ENCODE measurements at places on chromosomes 3 and 15.
A peak's percentile ranks its signal among the peaks of the same experiment; 100 is the strongest.

GRCh38 chr15:45454814-45455213, 67.7 kb downstream of the SLC30A4 start:
- peak; percentile 89 for DNase-seq

- no peak for DNase-seq
Observed at GRCh38 chr3:105399062-105399461, 32.4 kb downstream of the ALCAM start.

- DNase-seq, result no peak
Observed at GRCh38 chr3:149495581-149496125, 21.2 kb downstream of the TM4SF4 start.

- no peak for DNase-seq
Observed at GRCh38 chr3:151561878-151562277, 101.0 kb upstream of the IGSF10 start.

DNA sequence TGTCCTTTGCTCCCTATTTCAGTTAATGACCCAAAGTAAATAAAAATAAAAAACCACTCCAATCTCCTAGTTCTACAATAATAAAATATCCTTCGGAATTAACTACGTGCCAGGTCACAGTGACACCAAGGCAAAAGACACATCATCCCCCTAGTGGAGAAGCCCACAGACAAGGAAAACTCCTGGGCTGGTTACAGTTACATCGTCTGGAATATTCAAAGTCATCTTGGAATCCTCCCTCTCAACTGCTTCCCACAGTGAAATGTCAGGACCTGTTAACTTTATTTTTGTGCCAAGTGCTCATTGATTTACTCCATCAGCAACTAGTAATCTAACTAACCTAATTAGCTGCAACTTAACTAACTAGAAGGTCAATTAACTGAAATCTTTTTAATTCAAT, 349.3 kb downstream of the MAGI1 start:
- DNase-seq, result no peak

DNA sequence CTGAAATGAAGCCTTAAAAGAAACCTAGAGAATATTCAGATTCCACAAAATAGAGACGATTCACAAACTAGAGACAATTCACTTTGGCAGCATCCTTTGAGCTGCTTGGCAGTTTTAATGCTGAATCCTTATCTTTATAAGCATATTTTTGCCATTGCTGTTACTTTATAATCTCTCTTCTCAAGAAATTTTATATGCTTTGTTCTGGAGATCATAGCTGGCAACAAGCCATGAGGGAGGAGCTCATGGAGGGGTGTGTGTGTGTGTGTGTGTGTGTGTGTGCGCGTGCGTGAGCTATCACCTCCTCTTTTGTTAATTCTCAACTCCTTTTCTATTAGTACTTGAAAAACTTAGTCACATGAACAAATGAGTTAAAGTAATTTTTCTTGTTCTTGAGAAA, 495.0 kb upstream of the RGMA start:
- DNase-seq, result no peak

- DNase-seq, result no peak
Observed at GRCh38 chr15:69105451-69105985, 54.9 kb upstream of the GLCE start.

GRCh38 chr3:126414961-126415660, 20.4 kb downstream of the CFAP100 start:
- no peak for DNase-seq

DNA sequence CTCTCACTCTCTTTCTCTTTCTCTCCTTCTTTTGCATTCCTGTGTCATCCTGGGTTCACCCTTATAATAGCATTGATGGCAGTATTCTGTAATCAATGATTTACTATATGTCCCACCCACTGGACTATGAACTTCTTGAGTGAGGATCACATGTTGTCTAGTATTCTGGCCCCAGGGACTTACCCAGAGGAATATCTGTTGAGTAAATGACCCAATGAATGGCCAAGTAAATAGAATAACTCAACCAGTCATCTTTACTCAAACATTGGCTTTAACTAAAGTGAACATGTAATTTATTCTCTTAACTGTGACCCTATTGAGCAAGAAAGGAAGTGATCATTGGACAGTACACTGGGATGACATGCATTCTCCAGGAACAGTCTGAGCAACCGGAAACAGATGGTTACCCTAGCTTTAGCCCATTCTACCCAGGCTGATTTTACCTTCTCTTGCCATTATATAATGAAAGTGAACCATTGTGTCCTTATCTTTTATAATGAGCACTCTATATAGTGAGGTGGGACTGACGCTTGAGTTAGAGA, 94.5 kb upstream of the SOX14 start:
- no peak for DNase-seq

DNA sequence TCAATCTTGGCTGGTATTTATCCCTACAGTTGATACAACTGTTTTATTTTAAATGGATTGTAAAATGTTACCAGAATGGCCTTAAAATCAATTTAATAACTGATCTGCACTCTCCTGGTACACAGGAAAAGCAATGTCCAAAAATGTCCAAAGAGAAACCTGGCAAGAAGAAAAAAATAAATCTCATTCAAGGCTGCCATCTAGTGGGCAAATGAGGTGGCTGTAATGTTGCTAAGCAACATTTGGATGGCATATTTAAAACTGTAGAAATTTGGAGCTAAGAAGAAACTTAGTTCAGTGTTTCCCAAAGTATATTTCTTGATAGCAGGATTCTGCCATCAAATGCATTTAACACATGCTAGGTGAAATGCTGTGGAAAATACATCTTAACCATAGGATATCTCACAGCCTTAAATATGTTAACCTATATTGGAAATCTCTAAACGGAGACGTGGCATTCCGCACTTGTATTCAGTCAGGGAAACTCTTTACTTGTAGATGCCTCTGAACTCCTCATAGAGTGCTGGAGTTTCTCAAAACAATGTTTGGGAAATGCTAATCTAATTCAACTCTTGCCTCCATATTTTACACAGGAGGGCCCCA, 216.8 kb downstream of the ERC2 start:
- DNase-seq, result peak; percentile 51

- peak; percentile 95 for DNase-seq
Observed at GRCh38 chr15:78049691-78050440, 27.6 kb downstream of the TBC1D2B start.

GRCh38 chr3:105199217-105199616, 167.5 kb upstream of the ALCAM start:
- DNase-seq, result no peak

Measured in HFFc6 (cell line).